NCI-H1092 (cell line): ENCODE measurements at places on chromosomes 16 and 17.

GRCh38 chr16:35198223-35199199 lies 1739.1 kb downstream of the TP53TG3F start:
- no peak for DNase-seq

- no peak for DNase-seq
Observed at GRCh38 chr17:14446825-14447224, 145.9 kb downstream of the HS3ST3B1 start.

DNA sequence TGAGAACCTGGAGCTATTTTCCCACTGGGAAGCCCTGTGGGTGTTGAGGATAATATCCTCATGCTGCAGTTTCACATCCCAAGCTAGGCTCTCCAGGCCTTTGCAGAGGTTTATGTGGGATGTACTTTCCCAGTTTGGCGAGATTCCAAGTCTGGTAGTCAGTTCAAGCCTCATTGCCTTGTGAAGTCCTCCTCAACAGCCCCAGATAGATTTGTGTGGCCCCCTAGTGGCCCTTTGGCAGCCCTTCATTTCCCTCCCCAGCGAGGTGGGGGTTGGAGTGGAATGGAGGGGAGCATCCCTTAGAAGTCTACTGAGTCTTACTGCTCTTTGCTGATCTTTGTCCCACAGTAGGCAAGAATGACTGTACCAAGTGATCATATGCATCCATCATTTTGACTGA lies 137.9 kb downstream of the CDH11 start:
- no peak for DNase-seq

GRCh38 chr17:76432712-76433336 lies 20.1 kb downstream of the UBE2O start:
- no peak for DNase-seq

DNA sequence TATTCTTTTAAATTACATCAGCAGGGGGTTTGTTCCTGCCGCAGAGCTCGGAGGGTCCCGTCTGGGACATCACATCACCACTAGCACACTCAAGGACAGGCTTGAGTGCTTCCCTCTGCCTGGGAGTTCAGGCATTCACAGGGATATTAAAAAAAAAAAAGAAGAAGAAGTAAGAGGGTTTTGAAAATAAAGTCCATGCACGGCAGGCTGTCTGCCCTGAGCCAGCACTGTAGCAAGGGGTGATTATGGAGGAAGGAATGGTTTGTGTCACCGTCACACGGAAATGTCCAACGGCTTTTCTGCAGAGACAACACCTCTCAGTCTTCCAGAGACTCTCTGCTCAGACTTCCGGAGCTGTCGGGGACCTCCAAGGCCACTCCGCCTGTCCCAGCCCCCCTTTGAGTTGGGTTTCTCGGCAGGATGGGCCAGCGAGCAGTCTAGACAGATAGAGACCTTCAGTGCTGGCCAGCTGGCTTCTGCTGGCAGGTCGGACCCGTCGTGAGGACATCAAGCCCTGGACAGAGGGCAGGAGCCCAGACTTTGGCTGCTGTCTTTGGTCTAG lies 33.6 kb downstream of the MEOX1 start:
- DNase-seq = no peak

DNA sequence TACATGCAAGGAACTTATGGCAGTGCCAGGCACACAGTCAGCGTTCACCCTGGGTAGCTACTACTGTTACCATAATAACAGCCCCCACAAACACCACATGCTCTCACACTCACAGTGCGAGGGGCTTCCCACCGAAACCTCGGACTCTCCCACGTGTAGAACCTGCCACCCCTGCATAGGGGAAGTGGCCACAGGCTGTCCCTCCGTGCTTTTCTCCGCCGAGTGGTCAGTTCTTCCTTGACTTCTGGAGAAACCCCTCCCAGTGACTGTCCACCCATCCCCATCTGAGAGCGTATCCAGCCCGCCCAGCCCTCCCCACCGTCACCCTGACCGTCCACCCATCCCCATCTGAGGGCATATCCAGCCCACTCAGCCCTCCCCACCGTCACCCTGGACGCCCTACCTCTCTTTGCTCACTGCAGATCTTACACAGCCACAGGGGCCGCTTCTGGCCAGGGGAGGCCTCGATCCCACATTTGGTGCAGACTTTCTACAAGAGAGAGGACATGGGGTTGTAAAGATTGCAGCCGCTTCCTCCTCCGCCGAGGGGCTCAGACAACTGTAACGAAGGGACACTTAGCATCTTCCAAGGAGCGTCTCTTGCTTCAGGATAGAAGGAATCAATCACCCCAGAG lies 71.1 kb downstream of the RPH3AL start:
- DNase-seq = no peak

DNA sequence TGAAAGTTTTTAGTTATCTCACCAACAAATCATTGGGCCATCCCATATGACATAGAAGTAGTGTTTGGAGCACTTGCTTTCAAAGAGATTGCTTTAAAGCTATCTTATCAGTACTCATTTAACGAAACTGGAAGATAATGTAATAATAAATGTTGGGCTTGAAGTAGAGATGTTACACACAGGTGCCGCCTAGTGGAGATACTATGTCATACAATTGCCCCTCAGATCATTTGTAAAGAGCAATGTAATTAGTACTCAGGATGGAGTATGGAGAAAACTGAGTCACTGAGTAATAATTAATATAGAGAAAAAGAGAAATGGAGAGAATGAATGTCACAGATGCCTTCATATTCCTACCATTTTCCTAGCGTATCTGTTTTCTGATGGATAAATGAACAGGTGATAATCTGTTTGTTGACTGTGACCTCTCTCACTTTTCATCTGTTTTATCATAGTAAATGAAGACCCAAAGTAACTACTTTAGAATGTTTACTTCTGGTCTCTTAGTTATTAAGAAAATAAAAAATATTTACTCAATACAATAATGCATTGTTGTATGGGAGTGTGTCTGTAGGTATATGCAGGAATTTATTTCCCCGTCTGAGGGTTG lies 80.4 kb downstream of the EFCAB5 start:
- no peak for DNase-seq

DNA sequence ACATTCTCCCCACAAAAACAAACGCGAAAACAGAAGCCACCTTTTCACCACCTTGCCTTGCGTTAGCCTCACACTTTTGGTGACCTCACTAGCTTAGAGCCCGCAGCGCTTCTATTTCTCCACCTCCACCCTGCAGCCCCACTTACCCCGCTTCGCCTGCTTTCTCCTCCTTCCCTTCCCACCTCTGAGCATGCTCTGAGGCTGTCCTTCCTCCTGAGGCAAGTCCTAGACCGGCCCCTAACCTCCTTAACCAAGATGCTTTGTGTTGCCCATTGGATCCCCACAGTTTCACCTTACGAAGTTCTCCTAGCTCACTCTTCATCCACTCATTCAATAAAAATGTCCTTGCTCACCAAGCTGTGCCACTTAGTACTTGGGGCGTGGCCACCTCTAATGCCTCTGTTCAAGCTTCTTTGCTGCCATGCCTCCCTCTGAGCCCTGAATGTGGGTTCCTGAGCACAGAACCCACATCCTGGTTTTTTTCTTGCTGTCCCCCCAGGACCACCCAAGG lies 1.3 kb downstream of the GNGT2 start:
- DNase-seq = no peak

GRCh38 chr17:78781104-78781892 lies 775 bp downstream of the CYTH1 start:
- DNase-seq = no peak

DNA sequence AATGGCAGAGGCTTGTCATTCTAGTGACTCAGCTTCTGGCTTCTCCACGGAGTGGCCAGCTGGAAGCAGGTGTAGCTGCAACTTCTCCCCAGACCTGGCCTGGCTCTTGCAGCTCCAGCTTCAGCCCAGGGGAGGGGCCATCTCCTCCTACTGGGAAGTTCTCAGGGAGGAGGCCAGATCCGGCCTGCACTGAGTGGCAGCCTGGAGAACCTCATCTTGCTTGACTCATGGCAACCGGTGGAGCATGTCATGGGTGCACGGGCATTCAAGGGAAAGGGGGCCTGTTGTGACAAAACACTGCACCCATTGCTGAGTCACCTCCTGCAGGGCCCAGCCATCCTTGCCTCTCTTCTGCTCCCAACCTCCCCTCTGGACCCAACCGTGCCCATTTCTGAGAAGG lies 273.9 kb upstream of the MAF start:
- no peak for DNase-seq

- no peak for DNase-seq
Observed at GRCh38 chr17:61352408-61352770, 47.3 kb upstream of the TBX2 start.

DNA sequence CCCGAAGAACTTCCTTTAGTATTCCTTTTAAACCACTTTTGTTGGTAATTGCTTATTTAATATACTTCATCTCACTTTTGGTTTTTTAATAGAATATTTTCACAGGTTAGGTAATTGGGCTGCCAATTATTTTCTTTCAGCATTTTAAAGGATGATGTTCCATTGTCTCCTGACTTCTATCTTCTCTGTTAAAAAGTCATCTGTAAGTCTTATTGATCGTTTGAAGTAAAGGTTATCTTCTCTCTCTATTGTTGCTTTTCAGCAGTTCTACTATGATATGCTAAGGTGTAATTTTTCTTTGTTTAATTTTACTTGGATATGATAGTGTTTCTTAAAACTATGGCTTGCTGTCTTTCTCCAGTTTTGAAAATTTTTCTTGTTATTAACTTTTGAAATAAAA lies 307.5 kb downstream of the MAP2K4 start:
- no peak for DNase-seq

GRCh38 chr17:68353111-68353521 lies 61.8 kb downstream of the ARSG start:
- no peak for DNase-seq

DNA sequence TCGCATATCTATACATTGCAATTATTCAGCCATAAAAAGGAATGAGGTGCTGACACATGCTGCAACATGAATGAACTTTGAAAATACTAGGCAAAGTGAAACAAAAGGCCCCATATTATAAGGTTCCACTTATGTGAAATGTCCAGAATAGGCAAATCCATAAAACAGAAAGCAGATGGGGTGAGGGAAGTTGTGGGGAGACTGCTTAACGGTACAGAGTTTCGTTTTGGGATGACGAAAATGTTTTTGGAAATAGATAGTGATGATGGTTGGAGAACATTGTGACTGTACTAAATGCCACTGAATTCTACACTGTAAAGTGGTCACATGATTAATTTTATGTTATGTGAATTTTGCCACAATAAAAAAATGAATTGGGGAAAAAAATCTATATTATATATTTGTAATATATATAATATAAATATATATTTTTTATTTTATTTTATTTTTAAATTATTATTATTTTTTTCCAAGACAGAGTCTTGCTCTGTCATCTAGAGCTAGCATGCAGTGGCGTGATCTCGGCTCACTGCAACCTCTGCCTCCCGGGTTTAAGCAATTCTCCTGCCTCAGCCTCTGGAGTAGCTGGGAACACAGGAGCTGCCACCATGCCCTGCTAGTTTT lies 4.2 kb upstream of the GNA13 start:
- DNase-seq = no peak

DNA sequence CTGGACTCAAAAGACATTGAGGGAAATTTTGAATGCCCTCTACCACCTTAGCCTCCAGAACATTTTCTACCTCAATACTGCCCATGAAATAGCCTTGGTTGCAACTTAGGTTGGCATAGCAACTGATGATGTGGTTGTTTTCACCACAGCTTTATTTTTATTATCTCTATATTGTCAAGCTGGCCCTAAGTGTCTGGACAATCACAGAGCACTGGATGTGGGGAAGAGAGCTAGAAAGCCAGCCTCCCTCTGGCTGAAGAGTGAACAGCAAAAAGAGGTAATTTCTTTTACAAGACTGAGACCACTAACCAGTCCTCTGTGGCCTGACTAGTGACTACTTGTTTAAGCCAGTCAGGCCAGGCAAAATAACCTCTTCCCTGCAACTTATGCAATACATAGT lies 159.6 kb downstream of the HS3ST2 start:
- no peak for DNase-seq

DNA sequence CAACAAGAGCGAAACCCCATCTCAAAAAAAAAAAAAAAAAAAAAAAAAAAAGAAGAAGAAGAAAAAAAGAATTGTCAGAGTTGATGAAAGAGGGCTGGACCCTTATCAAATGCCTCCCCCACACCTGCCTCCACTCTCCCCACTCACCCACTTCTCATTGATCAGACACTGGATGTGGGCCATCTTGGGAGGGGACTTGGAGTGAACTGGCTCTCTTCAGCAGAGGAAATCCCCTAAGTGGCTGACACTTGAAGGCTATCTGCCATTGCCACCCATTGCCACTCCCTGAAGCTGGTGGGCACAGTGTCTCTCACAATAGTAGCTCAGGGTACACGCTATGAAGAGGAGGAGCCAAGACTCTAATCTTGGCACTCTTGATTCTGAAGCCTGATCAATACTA lies 1.6 kb downstream of the ITGA2B start:
- no peak for DNase-seq

GRCh38 chr16:88013091-88013609 lies 61.9 kb downstream of the BANP start:
- no peak for DNase-seq
